IMR-90 (cell line): ENCODE measurements at places on chromosomes 16 and 17.

DNA sequence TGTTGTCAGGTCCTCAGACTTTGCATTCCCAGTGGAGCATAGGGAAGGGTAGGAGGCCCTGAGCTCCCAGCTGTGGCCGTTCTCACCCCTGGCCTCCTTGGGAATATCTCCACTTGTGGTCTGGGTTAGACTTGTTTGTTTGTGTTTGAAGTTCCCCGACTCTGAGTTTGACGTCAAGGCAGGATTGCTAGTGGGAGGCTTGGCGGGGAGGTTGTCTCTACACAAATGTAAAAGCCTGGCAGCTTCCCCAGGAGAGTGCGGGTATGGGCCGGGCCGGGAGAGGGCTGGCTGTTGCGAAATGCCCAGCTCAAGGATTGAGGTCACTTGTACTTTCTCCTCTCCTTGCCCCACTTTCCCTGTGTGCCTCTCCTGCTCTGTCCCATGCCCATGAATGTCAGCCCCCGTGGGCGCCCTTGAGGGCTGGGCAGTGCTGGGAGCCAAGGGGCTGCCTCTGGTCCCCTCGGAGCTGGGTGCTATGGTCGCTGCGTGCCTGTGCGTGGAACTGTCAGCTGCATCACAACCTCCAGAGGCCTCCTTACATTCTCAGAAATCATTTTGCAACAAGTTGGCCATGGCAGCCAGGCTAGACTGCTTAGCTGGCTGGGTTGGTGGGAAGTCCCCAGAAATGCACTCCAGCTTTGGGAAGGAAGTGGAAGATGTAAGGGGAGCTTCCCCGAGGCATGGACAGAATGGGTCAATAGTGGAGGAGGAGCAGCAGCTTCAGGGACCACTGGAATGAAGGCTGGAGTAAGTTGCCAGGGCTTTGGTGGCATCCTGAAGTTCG is 84.3 kb downstream of the KSR1 start:
- peak; percentile 100 for DNase-seq

GRCh38 chr16:60142619-60143347 is 1408.7 kb upstream of the GOT2 start:
- DNase-seq, result no peak

DNA sequence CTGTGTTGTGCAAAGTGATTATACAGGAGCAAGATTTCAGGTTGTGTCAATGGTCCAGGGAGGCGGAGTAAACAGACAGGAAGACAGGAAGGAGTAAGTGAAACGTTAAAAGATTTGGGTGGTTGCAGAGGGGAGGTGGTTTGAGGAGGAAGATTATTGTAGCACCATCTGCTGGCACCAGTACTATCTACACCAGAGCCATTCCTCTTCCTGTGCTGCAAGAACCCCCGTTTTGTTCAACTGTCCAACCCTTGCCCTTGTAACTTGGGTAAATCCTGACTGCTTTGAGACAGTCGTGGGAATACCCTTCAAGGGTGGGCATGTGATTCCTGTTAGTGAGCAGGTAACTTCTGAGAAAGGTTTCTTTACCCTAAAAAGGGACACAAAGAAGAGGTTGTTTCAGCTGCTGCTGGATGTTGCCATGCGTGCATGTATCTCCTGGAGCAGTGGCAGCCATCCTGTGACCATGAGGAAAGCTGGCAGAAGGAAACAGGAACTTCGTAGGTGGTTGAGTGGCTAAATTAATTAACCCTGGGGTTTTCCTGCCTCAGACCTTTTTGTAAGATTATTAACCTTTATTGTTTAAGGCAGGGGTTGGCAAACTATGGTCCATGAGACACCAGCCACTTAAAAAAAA is 124.1 kb downstream of the PRKCA start:
- DNase-seq, result peak; percentile 14

GRCh38 chr17:38871247-38872015 is 1.6 kb downstream of the LASP1 start:
- peak; percentile 80 for DNase-seq

GRCh38 chr17:50908860-50909764 is 43.0 kb upstream of the TOB1 start:
- no peak for DNase-seq

- DNase-seq, result no peak
Observed at GRCh38 chr17:59330053-59330942, 1.2 kb upstream of the YPEL2 start.

DNA sequence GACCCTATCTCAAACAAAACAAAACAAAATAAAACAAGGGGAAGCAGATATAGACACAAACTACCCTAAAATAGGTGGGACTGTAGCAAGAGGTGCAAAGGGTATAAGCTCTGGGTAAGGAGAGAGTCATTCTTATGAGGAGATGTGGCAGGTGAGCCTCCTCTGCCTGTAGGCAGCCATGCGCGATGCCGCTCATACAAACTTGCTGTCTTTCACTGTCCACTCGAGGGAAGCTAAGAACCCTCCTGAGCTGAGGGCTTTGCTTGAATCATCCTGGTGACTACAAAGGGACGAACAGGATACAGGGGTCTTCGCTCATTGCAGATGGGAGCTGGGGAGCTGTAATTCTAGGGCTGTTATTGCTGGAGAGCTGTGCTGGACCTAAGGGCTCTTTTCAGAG is 14.8 kb upstream of the IL27 start:
- no peak for DNase-seq

- no peak for DNase-seq
Observed at GRCh38 chr17:76077584-76078110, 1.3 kb upstream of the ZACN start.

DNA sequence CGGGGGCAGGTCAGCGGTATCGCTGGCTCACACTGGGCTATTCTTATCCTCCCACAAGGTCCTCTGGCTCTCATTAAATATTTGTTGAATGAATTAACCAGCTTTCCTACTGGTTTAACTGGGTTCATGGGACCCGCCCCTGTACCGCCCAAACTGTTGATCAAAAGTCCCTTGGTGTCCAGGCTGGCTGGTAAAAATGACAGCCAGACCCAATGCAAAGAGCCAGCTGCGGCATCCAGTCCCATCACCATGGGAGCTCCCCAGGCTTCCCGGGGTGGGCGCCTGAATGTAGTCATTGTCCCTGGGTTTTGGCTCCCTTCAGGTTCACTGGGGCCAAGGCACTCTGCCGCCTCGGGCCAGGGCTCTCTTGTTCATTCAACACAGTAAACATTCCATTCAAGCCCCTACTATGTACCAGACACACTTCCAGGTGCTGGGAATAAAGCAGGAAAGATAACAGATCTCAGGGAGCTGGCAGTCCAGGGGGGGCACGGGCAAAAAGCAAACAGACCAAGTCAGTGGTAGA is 11.7 kb upstream of the ATP2C2 start:
- no peak for DNase-seq

DNA sequence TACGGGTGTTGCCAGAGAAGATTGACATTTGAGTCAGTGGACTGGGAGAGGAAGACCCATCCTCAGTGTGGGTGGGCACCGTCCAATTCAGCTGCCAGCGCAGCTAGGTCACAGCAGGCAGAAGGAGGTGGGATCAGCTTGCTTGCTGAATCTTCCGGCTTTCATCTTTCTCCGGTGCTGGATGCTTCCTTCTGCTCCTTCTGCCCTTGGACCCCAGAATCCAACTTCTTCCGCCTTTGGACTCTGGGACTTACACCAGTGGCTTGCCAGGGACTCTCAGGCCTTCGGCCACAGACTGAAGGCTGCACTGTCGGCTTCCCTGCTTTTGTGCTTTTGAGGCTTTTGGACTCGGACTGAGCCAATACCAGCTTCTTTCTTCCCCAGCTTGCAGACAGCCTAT is 46.1 kb upstream of the RPL38 start:
- DNase-seq, result no peak

- no peak for DNase-seq
Observed at GRCh38 chr16:50565428-50565827, 17.2 kb downstream of the NKD1 start.

GRCh38 chr17:65473985-65474384 is 87.5 kb downstream of the AXIN2 start:
- no peak for DNase-seq

- no peak for DNase-seq
Observed at GRCh38 chr17:82384051-82384729, 12.6 kb downstream of the UTS2R start.

DNA sequence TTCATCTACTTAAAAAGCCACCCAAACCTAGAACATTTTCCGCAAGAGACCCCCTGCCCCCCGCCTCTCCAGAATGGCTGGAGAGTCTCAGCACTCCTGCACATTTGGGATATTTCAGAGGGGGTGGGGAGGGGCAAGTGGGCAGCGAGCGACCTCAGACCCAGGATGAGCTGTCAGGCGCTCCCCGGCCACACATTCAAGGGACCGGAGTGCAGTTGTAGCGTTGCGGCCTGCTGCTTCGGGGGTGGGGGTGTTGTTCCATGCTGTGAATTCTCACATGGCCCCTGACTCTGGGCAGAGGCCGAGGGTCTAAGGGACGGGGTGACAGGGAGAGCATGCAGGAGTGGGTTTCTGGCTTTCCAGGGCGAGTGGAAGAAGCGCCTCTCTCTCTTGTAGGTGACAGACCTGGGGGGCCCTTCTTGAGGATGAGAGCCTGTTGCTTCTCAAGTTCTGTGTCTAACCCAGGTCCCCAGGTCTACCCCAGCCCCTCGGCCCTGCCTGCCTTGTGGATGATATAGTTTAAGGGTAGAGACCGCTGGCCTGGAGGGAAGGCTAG is 231.2 kb downstream of the SEC14L1 start:
- no peak for DNase-seq

DNA sequence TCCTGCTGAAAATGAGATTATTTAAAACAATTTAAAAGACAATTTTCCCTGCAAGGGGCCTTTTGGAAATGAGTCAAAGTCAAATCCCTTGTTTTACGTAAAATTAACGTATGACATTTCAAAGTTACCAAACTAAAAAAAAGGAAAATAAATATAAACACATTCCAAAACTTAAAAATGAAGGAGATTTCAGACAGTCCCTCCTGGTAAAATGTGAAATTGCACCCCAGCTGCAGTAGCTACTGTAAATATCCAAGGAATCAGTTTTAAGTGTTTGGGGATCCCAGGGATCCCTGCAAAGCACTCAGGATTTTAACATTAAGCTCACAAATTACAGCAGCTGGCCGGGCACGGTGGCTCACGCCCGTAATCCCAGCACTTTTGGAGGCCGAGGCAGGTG is 63.3 kb downstream of the NXN start:
- DNase-seq, result no peak

GRCh38 chr17:27327397-27327796 is 33.5 kb downstream of the WSB1 start:
- DNase-seq, result no peak

- no peak for DNase-seq
Observed at GRCh38 chr16:68676113-68676860, 31.2 kb downstream of the CDH3 start.

GRCh38 chr17:44397479-44398440 is 8.3 kb upstream of the ITGA2B start:
- no peak for DNase-seq

DNA sequence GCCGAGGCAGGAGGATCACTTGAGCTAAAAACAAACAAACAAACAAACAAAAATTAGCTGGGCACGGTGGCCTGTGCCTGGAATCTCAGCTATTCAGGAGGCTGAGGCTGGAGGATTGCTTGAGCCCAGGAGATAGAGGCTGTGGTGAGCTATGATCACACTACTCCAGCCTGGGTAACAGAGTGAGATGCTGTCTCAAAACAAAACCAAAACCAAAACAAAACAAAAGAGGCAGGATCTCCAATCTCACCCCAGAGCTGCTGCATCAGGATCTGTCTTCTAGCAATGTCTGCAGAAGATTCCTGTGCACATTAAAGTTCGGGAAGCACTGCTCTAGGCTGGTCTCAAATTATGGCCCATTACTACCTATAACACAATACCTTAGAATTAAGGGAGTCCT is 43.1 kb downstream of the MAP2K6 start:
- DNase-seq, result no peak

- DNase-seq, result peak; percentile 51
Observed at GRCh38 chr16:12398029-12398682, 405.5 kb downstream of the CPPED1 start.
